NCI-H187 (cell line): ENCODE measurements at places on chromosomes 12 and 14.

- DNase-seq: peak; percentile 8
Observed at GRCh38 chr14:34461334-34462131, 507 bp downstream of the SPTSSA start.

DNA sequence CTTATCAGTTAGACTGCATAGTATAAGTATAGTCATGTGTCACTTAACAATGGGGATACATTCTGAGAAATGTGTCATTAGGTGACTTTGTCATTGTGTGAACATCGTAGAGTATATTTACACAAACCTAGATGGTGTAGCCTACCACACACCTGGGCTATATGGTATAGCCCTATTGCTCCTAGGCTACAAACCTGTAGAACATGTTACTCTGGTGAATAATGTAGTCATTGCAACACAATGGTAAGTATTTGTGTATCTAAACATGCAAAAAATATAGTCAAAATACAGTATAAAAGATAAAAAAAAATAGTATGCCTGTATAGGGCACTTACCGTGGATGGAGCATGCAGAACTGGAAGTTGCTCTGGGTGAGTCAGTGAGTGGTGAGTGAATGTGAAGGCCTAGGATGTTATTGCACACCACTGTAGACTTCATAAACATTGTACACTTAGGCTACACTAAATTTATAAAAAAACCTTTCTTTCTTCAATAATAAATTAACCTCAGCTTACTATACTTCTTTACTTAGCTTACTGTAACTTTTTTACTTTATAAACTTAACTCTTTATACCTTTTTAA is 40.3 kb upstream of the ANKS1B start:
- no peak for DNase-seq

DNA sequence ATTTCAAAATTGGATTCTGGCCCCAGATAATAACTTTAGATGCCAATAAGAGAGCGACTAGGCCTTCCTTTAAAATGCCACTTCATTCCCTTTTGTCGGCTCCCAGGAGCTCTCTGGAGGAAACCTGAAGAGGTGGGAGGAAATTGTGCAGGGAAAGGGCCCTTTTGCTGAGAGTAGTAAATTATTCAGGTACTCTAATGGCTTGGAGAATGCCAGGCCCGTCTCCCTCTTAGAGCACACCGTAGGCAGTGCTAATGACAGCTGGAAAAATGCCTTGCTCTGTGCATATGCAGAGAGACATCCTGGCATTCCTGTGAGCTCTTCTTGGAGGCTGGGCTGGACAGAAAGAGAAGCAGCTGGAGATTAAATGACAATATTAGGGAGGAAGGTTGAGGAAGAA is 115.0 kb upstream of the RPH3A start:
- DNase-seq: peak; percentile 74

DNA sequence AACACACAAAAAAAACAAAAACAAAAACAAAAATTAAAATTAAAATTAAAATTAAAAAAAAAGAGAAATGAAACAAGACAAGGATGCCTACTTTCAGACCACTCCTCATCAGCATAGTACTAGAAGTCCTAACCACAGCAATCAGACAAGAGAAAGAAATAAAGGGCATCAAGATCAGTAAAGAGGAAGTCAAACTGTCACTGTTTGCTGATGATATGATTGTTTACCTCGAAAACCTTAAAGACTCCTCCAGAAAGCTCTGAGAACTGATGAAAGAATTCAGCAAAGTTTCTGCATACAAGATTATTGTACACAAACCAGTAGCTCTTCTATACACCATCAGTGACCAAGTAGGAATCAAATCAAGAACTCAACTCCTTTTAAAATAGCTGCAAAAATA is 29.2 kb downstream of the ALG10 start:
- no peak for DNase-seq
